ENCODE measurements at places on chromosomes 4 and X.

DNA sequence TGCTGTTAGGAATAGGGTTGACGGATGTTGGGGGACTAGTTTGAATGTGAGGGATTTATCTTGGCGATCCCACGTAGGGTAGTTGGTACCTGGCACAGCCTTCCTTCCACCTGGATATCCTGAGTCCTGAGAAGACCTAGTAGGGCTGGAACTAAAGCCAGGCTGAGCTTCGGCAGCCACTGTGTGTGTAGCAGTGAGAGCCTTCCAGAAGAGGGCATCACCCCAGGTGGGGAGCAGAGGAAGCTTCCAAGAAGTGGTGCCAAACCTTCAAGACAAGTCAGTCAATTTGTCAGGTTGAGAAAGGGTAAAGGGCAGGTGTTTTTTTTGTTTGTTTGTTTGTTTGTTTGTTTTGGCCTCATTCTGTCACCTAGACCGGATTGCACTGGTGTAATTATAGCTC lies 1.2 kb upstream of the FGFBP2 start:
- DNase-seq: no peak

DNA sequence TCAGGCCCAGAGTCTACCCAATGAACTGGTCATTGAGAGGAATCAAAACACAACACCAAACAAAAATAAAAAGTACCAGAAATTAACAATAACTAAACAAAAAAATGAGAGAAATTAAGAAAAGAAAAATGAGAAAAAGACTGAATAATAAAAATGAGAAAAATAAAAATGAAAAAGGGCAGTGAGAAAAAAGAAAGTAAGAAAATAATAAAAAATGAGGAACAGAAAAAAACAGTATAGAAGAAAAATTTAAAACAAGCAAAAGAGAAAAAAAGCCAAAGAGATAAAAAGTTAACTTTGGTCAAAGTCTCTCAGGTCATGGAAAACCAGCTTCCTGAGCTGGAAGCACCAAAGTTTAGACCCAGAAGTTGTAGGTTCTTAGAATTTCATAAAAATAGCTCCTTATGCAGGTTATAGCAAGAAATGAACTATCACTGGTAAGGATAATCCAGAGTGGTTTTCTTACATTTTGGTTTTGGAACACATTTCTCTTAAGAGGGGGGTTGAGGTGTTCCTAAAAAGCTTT lies 51.0 kb upstream of the WDR17 start:
- no peak for DNase-seq

- no peak for DNase-seq
Observed at GRCh38 chr4:153176938-153177337, 27.3 kb upstream of the TRIM2 start.

DNA sequence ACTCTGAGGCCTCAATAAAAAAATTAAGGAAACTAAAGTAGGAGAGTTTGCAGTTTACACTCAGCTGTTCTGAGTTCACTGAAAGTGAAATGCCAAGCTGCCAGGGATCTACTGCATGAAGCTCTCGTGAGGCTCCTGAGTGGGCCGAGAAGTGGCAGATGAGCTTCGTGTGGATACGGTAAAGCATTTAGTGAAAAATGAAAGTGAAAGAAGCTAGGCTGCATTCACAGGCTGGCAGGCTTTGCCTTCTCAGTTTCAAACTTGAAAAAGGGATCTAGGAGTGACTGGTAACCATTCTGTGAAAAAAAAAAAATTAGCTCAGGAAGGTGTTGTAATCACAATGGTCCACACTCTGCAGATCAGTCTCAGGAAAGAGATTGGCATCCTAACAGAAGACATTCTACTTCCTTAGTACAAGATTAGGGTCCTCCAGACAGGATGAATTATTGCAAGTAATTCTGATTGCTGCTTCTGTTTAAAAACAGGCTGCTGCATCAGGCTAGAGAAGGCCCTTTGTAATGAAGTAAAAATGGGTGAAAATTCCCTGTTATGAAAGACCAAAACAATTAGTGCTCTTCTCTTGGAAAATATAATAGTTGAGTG lies 679.9 kb downstream of the RPA4 start:
- no peak for DNase-seq

GRCh38 chrX:153924149-153924861 lies 1.8 kb downstream of the ARHGAP4 start:
- no peak for DNase-seq

- no peak for DNase-seq
Observed at GRCh38 chr4:121824950-121825349, 1.3 kb upstream of the CCNA2 start.

DNA sequence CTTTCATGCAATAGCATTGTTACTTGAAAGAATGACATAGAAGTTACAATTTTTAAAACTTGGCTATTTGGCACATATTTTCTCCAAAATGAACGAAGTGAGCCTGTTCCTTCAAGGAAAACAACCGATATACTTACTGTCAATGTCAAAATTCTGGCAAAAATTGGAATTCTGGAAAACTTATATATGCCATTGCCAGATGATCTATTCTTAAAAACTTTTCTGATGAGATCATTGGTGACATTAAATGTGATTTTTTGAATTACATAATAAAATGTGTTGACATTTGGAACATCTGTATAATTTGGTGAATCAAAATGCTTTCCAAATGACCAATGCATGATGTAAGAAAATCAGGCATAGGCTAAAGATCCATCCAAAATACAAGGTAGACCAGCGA lies 209.0 kb downstream of the SCFD2 start:
- DNase-seq: no peak

GRCh38 chr4:17934286-17934685 lies 87.3 kb downstream of the LCORL start:
- DNase-seq: no peak

- DNase-seq: no peak
Observed at GRCh38 chr4:27702730-27703431, 842.2 kb downstream of the STIM2 start.

- DNase-seq: no peak
Observed at GRCh38 chrX:47878198-47878597, 41.5 kb downstream of the ZNF81 start.

GRCh38 chrX:112536544-112536943 lies 143.2 kb downstream of the LHFPL1 start:
- no peak for DNase-seq

GRCh38 chr4:29538889-29539646 lies 1181.1 kb upstream of the PCDH7 start:
- DNase-seq: no peak

DNA sequence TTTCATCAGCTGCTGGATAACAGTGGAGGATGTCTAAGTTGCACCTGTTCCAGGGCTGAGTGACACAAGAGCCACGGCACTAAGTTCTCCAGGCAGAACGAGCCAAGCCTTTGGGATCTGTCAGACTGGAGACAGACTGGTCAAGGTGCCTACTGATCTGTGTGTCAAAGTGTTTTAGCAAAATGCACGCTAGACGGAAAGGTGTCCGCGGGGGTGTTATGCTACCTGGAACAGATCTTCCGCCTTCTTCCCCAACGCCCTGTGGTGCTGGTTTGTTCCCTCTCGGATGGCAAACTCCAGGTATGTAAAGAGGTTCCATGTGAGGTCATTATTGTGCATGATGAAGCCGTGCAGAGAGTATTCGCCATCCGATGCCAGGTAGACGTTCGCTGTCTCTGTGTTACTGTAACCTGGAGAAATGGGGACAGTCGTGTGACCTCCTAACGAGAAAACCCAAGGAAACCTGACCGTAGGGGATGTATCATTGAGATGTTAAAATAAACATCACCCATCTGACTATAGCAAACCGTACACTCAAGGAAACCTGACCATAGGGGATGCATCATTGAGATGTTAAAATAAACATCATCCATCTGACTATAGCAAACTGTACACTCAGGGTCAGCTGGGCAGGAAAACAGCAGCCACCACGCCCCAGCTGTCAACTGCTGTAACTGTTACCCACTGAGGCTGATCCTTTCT lies 29.7 kb upstream of the SLC25A6 start:
- no peak for DNase-seq

DNA sequence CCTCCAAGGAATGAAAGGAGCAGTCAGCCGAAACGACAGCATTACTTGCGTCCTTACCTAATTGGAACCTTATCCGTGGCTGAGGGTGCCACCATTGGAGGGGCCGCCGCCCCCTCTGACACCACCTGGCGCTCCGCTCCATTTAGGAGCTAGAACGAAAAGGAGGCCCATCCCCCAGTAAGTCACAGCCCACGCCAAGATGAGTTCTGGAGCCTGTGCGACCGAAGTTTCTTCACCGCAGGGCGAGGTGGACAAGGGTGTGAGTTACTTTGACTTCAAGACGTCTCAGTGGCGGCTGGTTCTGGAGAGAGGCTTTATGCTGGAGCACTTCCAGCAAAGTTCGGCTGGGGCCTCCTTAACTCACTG lies 729 bp upstream of the IRF2 start:
- DNase-seq: peak; percentile 37

- no peak for DNase-seq
Observed at GRCh38 chr4:148214529-148215166, 227.6 kb downstream of the NR3C2 start.

GRCh38 chr4:140308366-140309123 lies 64.9 kb upstream of the SCOC start:
- DNase-seq: no peak

DNA sequence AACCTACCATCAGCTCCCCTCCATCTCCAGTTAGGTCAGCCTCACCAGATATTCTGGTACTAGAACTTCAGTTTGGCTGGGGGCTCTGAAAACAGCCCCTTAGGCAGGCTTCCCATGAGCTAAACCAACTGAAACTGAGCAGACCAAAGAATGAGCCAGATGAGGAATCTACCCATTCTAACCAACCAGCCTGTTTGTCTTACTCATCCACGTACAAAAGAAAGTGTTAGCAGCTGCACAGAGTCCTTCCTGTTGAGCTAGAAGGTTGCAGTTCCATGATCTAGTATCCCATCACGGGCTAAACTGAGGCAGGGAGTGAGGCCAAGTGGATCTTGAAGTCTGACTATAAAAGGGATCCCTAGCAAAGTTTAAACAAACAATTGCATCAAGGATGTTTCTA lies 17.5 kb downstream of the MAGEA9B start:
- no peak for DNase-seq

- no peak for DNase-seq
Observed at GRCh38 chr4:36747277-36748129, 466.1 kb downstream of the DTHD1 start.

DNA sequence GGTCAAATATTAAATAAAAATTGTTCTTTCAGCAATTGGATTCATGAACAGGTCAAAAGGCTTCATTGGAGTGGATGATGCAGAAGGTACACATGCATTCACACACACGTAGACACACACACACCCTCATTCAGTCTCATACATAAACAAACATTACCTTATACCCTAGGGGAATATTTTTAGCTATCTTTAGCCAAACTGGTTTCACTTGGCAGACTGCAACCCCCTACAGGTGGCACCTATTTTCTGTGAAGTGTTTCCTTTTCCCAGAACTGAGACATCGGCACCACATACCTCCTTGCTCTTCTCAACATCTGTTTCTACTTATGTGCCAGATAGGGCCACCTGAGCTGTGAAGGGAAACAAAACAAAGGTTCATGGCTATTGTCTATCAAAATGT lies 18.5 kb upstream of the KDR start:
- no peak for DNase-seq

DNA sequence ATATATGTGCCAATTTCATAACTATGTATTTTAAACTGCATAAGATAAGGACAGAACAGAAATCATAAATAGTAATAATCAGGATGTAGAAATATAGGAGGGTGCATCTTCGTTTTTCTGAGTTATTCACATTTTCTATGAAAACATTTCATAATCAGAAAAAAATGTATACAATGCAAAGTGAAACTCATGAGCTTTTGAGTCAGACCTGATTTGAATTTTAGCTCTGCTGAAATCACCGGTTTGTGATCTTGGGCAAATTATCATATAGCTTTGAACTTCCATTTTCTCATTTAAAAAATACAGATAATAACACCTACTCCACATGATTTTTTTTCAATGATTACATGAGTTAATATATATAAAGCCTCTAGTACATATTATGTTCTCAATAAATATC lies 106.9 kb downstream of the KDR start:
- no peak for DNase-seq

DNA sequence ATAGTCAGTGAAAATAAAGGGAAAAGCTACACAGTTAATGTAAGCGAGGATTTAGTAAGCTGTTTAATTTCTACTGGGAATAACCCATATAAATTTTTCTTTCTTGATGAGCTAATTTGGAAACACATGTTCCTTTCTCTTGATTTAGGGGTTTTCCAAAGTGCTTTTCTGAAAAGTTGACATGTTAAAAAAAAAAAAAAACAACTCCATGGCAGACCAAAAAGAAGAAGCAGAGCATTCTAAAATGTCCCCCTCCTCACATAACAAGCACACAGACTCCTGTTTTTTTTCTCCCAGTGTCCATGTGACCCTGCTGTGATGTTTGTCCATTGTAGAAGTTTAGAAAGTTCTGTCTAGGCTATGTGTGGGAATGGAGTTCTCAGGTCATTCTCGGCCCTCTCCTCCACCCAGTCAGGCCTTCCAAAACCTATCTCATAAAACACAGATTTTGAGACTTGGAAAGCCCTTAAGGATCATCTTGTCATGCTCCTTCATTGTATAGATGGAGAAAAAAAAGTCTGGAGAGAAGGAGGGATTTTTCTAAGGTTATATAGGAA lies 792 bp downstream of the CLIC2 start:
- DNase-seq: no peak

GRCh38 chr4:164977243-164978164 lies at the start of gene TRIM61:
Gene TRIM61 (minus strand): TSS chr4:164977657. CDS start chr4:164970002, 7,655 bp downstream.
- peak; percentile 7 for DNase-seq

DNA sequence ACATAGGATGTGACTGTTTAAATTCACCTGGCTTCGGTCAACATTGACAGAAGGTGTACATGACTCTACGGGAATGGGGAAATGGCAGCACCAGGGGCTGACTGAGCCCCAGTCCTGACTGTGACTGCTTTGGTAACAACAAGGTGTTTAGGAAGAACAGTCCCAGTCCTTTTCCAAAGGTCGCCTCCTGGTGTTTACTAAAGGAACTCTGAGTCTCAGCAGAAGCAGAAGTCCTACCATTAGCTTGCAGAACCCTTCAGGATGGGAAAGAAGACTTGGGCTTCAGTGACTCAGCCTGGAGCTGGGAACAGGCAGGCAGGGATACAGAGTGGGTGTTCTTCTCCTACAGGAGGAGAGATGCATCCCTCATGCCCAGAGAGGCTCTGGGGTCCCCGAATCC lies 103.3 kb downstream of the MGST2 start:
- no peak for DNase-seq
